ENCODE measurements at places on chromosomes 5 and 9. TPM values are rescaled to one million over a fixed set of nuclear protein-coding genes. Genes with fewer than 3 reads are reported as not detected.

- DNase-seq, result peak; percentile 77
Observed at GRCh38 chr9:38682713-38683112, 37.2 kb downstream of the FAM240B start.

Gene ZDHHC11
- 0.36 TPM for total RNA-seq

GRCh38 chr9:76342858-76343257 lies 51.4 kb downstream of the RFK start:
- no peak for DNase-seq

Gene TSSK1B
- 1.4 TPM for total RNA-seq

Gene LCN15
- not detected for total RNA-seq

DNA sequence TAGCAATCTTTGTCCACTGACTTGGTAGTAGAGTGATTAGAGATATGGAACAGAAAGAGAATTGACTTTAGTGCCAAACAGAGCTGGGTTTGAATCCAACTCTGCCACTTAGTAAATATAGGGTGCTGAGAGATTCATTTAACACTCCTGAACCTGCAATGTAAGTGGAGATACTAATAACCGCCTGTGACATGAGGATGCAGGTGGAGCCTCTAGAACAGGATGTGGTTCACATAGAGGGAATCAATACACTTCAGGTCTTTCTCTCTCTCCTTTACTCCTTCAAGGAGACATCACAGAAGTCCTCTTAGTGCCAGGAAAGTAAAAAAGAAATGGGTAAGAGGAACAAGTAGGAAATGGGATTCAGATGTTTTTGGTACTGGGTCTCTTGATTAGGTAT lies 49.8 kb downstream of the TRPM3 start:
- DNase-seq, result no peak

GRCh38 chr9:20242510-20243189 lies 379.6 kb downstream of the MLLT3 start:
- no peak for DNase-seq

DNA sequence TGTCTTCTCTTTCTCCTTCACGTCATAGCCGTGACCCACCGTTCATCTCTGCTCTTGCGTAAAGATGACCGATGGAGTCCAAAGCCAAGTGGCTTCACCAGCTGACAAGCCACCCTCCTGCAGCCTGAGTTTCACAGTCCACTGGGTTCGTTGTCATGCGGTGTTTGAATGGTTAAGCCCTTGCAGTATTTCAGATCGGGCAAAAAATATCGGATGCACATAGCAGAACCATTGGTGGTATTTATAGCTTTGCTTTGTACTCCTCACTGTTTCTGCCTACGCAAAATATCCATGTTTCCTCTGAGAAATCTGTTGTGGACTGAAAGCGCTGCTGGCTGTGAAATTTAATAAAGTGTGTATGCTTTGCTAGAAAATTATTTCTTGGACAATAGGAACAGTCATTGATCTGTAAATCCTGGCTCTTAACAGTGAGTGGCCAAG lies 34.5 kb upstream of the NCS1 start:
- no peak for DNase-seq

All from fibroblast of the aortic adventitia (primary cell).